Heart right ventricle (tissue), 16 donors: ENCODE measurements at places on chromosomes 4 and X. TPM values are rescaled to one million over a fixed set of nuclear protein-coding genes. Genes with fewer than 3 reads are reported as not detected.
A peak's percentile ranks its signal among the peaks of the same experiment; 100 is the strongest.

GRCh38 chrX:102627640-102628039 lies 23.6 kb upstream of the GPRASP1 start:
- no peak for DNase-seq

GRCh38 chr4:173360587-173361221 lies 10.1 kb upstream of the SAP30 start:
- no peak for DNase-seq

- DNase-seq = no peak
These were observed 1958.7 kb upstream of the IGFBP7 start for GRCh38 chr4:59068722-59069418.

DNA sequence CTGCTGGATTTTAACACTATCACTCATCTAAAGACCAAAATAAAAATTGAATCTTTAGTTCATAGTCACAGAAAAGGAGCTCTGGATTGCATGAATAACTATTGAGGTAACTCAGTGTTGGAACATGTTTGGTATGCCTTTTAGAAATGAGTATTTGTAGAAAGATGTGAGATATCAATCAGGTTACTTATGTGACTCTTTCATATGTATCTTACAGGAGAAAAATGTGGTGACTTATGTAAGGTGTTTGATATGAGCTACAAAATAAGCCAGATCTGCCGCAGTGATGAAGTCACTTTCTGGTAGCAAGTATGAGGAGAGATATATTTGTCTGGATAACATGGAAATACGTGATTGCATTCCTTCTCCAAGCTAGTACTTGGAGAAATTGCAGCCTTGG lies 1653.3 kb upstream of the PCDH7 start:
- no peak for DNase-seq

The MAGEA2B gene
- total RNA-seq = not detected

DNA sequence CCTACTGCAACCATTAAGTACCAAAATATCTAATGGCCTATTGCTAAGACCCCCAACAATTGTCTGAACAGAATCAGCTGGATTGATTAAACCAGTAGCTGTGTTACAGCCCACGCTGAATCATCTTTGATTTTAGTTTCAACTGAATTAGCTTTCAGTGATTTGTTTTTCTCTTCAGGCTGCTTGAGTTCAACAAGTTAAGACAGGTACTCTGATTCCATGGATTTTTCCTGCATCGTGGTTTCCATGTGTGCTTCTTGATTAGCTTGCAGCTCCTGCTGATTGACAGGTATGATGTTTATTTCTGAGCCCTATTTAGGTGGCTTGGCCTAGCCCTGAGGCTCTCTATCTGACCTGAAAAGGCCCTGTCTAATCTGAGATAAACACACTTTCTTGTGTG lies 91.3 kb downstream of the GUCY2F start:
- DNase-seq = no peak

GRCh38 chr4:73018595-73018994 lies 50.9 kb downstream of the COX18 start:
- no peak for DNase-seq

GRCh38 chr4:113760795-113761619 lies 531 bp downstream of the CAMK2D start:
- peak; percentile 86 for DNase-seq

DNA sequence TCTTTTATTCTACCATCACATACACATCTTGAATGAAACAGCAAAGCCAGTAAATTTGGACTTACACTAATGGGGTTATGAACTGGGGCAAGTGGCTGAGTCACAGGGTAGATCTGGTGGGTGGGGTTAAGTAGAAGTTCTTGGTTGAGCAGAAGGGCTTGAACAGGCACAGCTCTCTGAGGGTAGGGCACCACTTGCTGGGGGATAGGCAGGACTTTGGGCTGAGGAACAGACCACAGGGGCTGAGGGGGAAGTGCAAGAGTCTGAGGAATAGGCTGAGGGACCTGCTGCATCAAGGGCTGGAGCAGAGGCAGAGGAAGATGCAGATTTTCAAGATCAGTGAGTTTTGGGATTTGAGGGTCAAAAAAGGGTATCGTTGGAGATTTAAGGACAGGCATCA lies 8.3 kb downstream of the CSN2 start:
- no peak for DNase-seq

DNA sequence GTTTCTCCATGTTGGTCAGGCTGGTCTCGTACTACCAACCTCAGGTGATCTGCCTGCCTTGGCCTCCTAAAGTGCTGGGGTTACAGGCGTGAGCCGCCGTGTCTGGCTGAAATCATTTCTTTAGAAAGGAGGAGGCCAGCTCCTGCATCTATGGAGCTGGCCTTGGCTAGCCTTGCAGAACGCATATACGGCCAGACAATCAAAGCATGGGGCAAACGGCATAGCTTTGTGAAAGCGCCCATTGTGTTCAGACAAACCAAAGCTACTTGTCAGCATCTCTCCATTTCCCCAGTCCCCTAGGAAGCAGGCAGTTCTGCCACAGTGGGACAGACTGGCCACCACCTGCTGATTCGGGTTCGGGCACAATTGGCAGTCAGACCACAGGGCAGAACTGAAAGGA lies 48.9 kb upstream of the IQSEC2 start:
- DNase-seq = no peak

GRCh38 chr4:39521253-39521919 lies 5.9 kb downstream of the UGDH start:
- no peak for DNase-seq

- DNase-seq = no peak
These were observed 134.4 kb downstream of the DDX53 start for GRCh38 chrX:23134136-23134535.

The TMEM150C gene
- total RNA-seq = 18.1 TPM

The SYTL5 gene
- total RNA-seq = 0.83 TPM

GRCh38 chr4:167428156-167428555 lies 193.9 kb upstream of the SPOCK3 start:
- no peak for DNase-seq

GRCh38 chr4:62209757-62210485 lies 1009.8 kb downstream of the ADGRL3 start:
- DNase-seq = no peak

DNA sequence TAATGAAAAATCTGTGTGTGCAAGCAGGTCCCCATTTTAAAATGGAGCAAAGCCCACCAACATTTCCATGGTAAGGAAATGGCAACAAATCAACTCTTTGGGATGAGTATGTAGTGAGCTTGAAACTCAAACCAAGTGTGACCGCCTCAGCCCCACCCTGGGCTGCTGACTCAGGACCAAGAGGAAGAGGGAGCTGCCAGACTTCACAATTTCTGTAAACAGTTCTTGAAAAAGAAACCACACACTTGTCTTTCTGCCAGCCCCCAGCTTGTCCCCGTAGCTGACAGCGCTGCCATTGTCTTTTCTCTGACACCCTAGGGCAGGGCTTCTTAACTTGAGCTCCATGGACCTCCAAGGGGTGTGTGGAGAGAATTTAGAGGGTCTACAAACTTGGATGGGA lies 10.3 kb downstream of the RTL5 start:
- DNase-seq = peak; percentile 52

The RNF4 gene
- 27.5 TPM for total RNA-seq

The MTNR1A gene
- total RNA-seq = not detected

The MAGEC3 gene
- 0.23 TPM for total RNA-seq

GRCh38 chrX:26160301-26160700 lies at the start of gene MAGEB6B:
Gene MAGEB6B (plus strand): TSS chrX:26160601. CDS start chrX:26160601, 0 bp downstream.
- no peak for DNase-seq

DNA sequence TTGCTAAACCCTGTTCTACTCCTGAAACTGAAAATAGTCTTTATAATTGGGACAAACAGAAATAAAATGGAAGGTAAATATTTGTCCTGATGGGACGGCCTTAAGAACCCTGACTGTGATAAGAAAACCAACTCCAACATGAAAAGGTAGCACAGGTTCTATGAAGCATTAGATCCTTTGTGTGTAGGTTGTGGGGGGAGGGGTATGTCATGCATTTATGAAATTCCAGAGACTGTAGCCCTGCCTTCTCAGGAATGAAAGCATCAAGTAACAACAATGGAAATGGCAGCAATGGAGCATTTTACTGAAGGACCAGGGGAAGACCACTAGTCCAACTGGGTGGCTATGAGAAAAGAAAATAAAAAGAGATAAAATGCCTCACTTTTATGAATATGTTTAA lies 23.9 kb downstream of the CXXC4 start:
- DNase-seq = no peak

The ITIH6 gene
- total RNA-seq = not detected

- no peak for DNase-seq
These were observed 308.8 kb downstream of the ZNF674 start for GRCh38 chrX:46236411-46236810.

The RASSF6 gene
- not detected for total RNA-seq

The EGFL6 gene
- total RNA-seq = not detected

DNA sequence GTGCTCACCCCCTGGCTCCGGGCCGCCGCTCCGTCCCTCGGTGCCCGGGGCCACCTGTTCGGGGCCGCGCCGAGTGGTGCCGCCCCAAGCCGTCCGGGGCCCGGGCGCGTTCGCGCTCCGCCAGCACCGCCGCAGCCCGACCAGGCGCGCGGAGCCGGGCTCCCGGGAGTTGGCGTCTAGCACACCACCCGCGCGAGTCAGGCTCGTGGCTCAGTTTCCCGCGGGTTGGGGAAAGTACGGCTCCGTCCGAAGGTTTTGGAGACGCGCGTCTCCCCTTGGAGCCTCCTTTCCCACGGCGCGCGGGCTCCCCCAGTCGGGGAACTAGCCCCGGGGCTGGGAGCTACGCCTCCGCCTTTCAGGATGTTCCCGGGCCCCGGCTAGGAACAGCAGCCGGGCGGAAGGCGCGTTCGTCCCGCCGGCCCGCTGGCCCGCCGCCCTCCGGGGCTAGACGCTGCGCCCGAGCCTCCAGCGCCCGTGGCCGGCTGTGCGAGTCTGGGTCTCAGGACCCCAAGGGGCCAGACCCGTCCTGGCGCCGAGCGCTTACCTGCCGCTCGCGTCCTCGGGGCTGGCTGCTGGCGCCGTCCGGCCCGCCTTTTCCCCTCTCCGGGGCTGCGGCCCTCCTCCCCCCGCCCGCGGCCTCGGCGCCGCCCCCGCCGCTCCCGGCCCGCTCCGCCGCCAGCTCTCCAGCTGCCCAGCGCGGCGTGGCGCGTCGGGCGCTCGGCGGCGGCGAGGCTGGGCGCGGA lies at the start of gene ADGRG2:
Gene ADGRG2 (minus strand): TSS at position 571 of the 743 bp plus-strand sequence. CDS start 53,634 bp downstream, outside the sequence.
- peak; percentile 30 for DNase-seq

DNA sequence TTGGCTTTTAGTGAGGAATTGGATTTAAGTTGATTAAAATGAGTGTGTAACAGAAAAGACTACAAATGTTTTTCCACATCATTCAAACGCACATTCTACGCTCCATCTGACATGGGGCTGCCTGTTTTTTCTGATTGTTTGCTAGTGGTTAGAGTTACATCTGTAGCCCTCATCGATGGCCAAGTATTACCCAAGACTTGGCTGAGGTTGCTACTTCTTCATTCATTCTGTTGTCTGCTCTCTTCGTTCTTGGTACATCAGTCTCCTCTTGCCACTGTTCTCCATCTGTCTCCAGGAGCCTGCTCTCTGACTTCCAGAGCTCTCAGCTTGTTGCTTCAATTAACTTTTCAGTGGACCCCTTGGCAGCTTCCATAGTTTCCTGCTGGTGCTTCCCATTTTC lies 1844.6 kb upstream of the TENM3 start:
- DNase-seq = no peak

- peak; percentile 11 for DNase-seq
These were observed 22.2 kb downstream of the JADE1 start for GRCh38 chr4:128831531-128832242.

DNA sequence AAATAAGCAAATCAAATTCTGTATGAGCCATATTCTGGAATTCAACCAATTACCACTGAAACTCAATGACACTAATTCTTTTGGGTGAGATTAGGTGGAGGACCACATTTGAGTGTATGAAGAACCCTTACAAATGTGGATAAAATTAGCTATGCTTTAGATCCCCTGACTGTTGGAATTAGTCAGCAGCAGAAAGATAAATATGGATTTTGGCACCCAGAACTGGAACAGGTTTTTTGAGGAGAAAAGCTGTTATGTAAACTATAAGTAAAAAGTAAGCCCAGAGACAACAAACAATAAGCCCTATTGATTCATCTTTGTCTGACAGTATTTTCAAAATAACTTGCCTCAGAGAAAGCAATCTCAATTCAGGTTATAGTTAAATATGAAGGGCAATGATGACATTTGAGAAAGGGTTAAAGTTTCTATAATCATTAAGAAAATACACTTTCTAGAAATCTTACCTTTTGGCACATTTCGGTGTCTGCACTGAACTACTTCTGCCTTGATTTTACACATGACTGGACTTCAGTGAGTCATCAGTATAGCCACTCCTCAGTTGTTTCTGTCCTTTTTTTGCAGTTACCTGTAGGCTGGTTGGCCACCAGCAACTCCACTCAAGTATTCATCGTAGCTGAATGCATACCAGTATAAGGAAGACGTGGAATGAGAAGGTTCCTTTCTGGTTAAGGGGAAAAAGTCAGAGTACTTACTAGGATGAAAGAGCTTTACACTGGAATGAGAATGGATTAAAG lies 80.0 kb downstream of the KCTD8 start:
- DNase-seq = no peak

DNA sequence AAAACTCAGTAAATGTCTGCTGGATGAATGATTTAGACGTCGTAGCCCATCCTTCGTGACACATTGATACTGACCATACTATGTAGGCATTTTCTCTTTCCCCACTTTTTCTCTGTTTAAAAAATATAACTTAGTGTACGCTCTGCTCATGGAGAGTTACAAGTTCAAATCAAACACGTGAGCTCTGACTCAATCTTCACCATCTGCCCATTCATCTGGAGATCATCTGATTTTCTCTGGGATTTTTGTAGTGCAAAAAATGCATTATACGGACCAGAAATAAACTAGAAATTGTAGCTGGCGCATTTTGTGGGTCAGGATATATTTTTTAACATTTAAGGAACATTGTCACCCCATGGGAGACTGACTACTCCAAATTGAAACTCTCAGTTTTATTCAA lies 124.7 kb upstream of the FAM9B start:
- no peak for DNase-seq

The STS gene
- 7.9 TPM for total RNA-seq

The PNCK gene
- 5.2 TPM for total RNA-seq

The PDGFRA gene
- total RNA-seq = 32.2 TPM

GRCh38 chr4:145552181-145552822 lies 66.9 kb upstream of the MMAA start:
- DNase-seq = no peak

DNA sequence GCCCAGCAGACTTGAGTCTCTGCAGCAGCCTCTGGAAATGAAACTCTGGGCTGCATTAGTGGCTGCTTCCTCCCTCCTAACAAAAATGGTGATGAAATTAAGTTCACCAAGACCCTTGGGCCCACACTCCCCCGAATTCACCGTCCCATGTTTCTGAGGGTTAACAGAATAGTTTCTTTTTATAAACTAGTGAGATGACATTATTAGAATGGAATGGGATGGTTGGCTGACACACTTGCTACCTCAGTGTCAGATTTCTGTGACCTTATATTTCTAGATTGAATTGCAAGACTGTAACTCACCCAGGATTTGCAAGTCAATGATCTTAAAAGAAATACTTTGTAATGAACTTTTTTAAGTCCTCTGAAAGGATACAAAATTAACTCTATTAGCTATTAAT lies 127.1 kb downstream of the SHROOM3 start:
- DNase-seq = no peak

GRCh38 chr4:130336585-130337217 lies 1240.7 kb downstream of the C4orf33 start:
- DNase-seq = no peak

GRCh38 chr4:83043801-83044407 lies 8.9 kb downstream of the COPS4 start:
- DNase-seq = no peak

GRCh38 chr4:105714071-105714521 lies 5.5 kb downstream of the GSTCD start:
- no peak for DNase-seq

The S100P gene
- total RNA-seq = not detected
